ENCODE measurements at places on chromosomes 16 and 17.

GRCh38 chr17:77875051-77875780 lies 83.3 kb upstream of the TNRC6C start:
- DNase-seq = peak; percentile 44

DNA sequence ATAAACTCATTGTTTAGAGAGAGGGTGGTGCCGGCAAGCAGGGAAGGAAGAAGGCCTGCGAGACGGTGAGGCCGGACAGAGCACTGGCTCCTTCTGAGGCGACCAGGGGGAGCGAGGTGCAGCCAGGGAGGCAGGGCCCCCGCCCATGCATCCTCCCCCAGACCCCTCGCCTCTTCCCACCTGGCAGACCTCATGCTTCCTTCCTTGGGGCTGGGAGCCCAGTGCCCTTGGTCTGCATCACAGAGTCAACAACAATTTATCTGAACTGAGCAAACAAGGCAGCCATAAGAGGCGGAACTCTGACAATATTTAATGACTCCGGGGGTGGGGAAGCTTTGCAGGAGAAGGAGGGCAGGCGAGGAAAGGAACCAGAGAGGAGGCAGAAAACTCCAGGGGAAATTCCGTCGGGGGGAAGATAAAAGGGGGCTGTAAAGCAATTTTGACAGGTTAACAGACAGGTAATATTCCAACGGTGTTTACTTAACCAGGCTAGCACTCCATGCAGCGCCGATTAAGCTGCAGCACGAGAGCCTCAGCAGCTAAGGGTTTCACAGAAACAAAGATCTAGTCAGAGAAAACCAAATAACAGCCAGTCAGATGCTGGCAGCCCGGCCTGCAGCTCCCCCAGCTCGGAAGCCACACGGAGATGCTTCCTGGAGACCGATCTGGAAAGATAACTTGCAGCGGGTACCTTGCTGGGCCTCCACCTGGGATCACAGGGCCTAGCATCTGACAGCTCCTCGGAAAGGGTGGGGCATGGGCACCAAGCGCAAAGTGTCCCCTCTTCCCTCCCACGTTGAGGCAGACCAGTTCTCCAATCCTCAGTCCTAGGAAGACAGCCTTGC lies 398.2 kb downstream of the SOX9 start:
- no peak for DNase-seq

- peak; percentile 6 for DNase-seq
Measured at GRCh38 chr16:1781758-1782407, 488 bp downstream of the SPSB3 start.

- no peak for DNase-seq
Measured at GRCh38 chr16:85046931-85047866, 19.6 kb downstream of the KIAA0513 start.

- DNase-seq = no peak
Measured at GRCh38 chr17:61323003-61323908, 76.4 kb upstream of the TBX2 start.

- DNase-seq = peak; percentile 43
Measured at GRCh38 chr16:80924372-80924978, 82.2 kb downstream of the CMC2 start.

DNA sequence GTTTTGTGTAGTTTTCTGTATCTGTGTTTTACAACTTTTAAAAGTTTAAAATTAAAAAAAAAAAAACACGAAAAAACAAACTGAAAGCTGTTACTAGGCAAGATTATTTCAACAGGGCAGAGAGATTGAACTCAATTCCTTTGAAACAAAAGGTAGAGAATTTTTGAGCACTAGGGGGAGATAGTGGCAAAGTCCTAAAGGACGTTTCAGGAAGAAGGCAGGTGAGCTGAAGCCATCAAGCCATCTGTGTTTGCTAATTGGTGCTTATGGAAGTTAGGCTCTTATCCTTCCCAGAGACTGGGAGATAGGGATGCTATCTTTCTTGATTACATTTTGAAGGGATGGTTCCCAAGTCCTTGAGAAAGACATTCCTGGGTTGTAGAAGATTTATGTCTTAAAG lies 70.6 kb upstream of the CLEC3A start:
- no peak for DNase-seq

DNA sequence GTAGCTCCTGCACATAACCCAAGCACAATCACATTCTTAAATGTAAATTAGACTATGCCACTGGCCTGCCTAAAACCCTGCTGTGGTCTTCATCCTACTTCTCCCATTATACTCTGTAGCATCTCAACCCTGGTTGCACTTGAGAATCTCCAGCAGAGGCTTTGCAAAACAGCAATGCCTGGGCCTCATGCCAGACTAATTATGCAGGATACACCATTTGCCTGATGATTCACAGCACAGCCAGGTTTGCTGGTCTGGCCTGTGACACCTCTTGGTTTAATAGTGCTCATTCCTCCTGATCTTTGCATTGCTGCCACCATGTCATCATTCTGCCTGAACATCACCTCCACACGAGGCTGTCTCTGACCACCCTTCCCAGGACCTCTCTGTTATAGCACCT lies 491.9 kb upstream of the TOM1L1 start:
- DNase-seq = no peak

GRCh38 chr17:180381-181244 lies 837 bp downstream of the DOC2B start:
- DNase-seq = no peak

- no peak for DNase-seq
Measured at GRCh38 chr16:7452090-7452489, 119.4 kb downstream of the RBFOX1 start.

DNA sequence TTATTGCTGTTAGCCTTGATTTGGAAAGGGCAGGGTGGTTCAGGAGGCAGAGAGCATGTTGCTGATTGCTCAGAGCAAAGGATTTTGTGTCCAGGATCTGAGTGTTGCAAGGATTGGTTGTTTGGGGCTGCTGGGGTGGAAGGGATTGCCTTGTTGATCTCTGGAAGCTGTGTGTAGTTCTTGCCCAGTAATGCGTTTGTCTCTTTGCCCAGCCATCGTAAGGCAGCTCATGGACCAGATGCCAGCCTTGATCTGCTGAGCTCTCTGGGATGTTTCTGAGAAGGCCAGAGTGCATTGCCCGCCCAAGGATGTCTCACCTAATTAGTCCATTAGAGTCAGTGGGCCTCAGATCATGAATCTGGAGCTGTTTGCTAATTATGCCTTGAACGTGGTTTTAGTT lies 33.6 kb downstream of the NKD1 start:
- DNase-seq = no peak

DNA sequence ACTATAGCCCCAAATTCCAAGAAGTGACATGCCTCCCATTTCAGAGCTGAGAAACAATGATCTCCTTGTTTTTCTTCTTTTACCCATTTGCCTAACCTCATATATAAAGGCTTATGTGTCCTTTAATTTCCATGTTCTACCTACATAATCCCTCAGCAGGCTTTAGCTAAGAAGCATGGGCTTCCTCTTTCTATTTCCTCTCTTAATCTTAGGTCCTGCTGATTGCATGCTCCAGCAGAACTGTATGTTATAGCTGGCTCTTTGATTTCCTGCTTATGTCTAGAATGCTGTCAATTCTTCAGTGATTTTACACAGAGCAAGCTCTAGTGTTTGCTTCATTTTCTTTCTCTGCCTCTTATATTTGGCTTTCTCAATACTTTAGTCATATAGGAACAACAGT lies 151.7 kb upstream of the COX10 start:
- no peak for DNase-seq

DNA sequence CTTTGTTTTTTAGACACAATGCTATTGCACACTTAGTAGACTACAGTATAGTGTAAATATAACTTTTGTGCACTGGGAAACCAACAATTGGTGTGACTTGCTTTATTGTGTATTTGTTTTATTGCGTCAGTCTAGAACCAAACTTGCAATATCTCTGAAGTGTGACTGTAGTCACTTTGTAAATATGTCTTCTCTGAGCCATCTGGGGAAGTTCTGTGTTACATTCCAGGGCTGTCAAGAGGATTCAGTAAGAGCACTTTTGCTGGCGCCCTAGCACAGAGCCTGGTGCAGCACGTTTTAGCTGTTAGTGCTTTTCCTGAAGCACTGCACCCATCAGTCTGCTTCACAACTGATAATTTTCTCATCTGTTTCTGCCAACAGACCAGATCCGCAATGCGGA lies 73.2 kb downstream of the NT5M start:
- DNase-seq = peak; percentile 76

DNA sequence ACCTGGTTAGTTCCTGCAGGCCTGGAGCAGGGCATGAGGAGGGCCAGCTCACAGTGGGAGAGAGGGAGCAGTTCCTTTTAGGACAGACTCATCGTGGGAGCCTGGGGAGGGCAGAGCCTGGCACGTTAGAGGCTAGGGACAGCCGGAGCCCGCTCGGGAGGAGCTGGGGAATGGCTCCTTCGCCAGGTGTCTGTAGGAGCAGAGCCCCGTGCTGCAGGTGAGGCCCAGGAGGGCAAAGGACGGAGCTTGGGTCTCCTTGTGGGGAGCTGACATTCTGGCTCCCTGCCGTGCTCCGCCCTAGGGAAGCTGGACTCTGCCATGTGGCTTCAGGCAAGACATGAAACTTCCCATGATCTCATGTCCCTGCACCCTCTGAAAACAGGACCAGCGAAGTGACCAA lies 18.7 kb upstream of the MTSS2 start:
- no peak for DNase-seq

DNA sequence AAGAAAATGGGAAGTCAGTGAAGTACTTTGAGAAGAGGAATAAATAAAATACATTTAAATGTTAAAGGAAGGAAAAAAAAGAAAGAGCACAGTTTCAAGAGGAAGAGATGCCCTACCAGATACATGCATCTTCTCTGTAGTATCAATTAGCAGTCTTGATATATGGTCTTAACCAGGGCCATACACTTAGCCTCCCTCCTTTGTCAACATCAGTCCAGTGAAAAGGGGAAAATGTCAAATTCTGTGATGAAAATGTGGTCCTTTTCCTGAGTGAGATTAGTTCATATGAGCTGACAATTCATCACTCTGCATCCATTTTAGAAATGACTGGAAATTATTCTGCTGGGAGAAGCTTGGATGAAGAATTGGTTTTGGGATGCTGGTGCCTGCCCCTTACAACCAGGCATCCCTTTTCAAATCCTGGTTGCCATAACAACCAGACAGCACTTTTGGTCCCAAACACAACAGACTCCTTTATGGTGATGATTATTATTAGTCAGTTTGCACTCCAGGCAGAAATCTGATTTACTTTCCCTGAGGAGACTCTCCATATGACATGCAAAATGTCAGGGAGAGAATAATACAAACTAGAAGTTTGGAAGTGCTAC lies 933.6 kb upstream of the CDH8 start:
- no peak for DNase-seq

DNA sequence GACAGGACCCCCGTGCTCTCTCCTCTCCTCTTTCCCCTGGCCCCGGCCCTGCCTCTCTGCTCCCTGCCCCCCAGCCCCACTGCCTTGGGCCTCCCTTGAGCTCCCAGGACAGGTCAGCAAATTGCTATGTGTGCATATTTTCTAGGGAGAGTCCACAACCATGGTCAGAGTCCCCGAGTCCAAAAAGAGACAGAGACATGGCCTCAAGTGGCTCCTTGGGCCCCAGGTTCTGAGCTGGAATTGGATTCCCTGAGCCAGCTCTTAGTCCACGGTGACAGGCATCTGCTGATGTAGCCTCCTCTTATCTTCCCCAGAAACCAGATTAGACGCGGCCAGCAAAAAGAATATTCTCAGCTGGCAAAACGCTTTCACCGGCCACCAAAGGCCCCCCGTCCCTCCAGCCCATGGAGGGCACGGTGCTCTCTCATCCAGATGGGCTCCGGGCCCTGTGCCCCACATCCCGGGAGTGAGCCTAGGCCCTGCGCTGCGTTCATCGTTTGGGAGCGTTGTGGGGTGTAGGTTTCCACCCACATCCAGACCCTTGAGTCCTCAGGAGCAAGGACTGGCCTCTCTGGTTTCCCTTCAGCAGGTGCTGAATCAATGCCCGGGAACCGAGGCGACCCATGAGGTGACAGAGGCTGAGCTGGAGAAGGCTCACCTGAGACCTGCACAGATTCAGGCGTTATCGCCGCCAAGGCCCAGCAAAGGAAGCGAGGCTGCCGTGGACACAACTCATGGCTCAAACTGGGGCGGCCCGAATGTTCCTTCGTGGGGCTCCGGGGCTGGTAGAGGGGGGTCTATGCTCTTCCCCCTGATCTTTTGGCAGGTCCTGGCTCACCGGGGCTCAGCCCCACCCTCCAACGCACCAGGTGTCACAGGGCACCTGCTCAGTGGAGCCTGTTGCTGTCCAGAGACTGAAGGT lies 16.3 kb upstream of the ENPP7 start:
- no peak for DNase-seq

- no peak for DNase-seq
Measured at GRCh38 chr17:9173386-9173983, 152.2 kb downstream of the NTN1 start.

- no peak for DNase-seq
Measured at GRCh38 chr17:65065906-65066305, 9.4 kb upstream of the GNA13 start.

GRCh38 chr16:79402356-79402755 lies 198.2 kb downstream of the MAF start:
- no peak for DNase-seq

GRCh38 chr16:4611337-4612021 lies 3.2 kb downstream of the UBALD1 start:
- peak; percentile 41 for DNase-seq

DNA sequence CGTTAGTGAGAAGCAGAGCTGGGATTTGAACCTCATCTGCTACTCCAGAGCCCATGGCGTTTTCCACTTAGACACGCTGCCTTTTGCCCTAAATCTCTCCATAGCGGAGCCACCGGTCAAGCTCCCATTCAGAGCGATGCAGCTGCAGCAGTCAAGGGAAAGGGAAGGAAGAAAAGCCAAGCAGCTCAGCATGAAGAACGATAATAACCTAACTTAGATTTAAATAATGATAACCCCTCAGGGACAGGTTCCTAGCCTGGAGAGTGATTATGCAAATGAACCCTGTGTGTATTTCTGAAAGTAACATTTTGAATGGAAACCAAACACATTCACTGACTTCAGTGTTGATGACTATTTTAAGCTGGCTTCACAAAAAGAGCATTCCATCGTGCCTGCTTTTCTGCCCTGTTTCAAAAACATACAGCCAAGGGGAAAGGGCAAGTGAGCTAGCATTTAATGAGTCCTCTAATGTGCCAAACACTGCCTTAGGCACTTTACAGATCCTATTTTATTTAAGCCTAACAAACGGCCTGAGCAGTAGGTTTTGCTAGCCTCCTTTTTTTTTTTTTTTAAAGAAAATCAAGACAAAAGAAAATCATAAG lies 798.3 kb downstream of the CDH8 start:
- DNase-seq = no peak

GRCh38 chr16:55040366-55041086 lies 109.9 kb downstream of the IRX5 start:
- no peak for DNase-seq

DNA sequence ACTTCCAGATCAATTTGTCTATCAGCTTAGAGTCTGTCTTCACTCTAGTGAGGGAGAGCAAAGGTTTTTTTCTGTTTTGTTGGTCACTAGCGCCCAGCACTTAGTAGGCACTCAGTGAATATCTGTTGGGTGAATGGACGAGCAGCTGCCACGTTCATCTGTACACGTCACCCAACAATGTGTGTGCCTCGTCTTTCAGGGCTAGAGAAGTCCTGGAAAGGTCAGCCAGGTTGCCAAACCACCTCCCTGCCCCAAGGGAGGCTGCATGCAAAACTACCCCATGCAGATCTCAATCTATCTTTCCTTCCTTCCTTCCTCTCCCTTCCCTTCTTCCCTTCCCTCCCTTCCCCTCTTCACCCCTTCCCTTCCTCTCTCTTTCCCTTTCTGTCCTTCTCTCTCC lies 340.9 kb downstream of the SOX9 start:
- no peak for DNase-seq

GRCh38 chr17:81902023-81902652 lies at the start of gene NPB:
TSS of gene NPB (plus strand) at chr17:81902238. CDS start at chr17:81902278, 40 bp downstream.
- DNase-seq = no peak

Measured in IMR-90 (cell line).